ENCODE measurements at places on chromosomes 7 and 10.

DNA sequence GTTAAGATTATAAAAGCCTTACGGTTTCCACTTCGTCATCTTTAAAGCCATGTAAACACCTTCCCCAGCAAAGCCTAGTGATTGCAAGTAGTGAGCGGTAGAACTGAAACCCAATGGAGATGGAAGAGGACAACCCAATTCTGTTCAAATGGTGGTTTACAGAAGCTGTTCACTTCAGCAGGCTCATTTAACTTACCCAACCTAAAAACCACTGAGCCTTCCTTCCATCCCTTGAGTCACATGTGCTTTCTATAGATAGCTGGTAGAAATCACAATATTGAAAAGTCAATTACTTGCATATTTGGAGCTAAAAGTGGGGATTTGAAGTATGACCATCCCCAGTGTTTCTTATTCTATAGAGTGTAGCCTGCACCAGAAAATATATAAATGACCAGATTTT, 667.7 kb downstream of the SUGCT start:
- DNase-seq, result no peak

- no peak for DNase-seq
These were observed 6.7 kb downstream of the ZCCHC24 start for GRCh38 chr10:79438699-79439085.

- DNase-seq, result peak; percentile 50
These were observed 259.5 kb upstream of the VWC2 start for GRCh38 chr7:49513911-49514310.

GRCh38 chr7:107809179-107809578, 6.2 kb upstream of the SLC26A3 start:
- DNase-seq, result no peak

GRCh38 chr7:155610633-155611193, 33.7 kb upstream of the RBM33 start:
- DNase-seq, result no peak

GRCh38 chr10:78913219-78914059, 155.3 kb upstream of the ZMIZ1 start:
- peak; percentile 85 for DNase-seq

DNA sequence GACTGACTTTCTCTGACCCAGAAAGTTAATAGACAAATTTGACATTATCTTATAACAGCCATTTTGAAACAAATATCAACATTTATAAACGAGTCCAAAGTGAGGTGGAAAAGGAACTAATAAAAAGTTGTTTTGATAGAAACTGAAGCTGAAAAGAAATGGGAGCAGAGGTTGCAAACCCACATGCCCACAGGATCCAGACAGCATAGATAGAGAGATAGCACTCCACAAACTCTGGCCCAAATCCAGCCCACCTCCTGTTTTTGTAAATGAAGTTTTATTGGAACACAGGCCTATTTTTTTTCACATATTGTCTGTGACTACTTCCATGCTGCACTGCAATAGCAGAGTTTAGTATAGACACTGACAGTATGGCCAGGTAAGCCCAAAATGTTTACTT, 171.9 kb downstream of the PRKG1 start:
- DNase-seq, result no peak

DNA sequence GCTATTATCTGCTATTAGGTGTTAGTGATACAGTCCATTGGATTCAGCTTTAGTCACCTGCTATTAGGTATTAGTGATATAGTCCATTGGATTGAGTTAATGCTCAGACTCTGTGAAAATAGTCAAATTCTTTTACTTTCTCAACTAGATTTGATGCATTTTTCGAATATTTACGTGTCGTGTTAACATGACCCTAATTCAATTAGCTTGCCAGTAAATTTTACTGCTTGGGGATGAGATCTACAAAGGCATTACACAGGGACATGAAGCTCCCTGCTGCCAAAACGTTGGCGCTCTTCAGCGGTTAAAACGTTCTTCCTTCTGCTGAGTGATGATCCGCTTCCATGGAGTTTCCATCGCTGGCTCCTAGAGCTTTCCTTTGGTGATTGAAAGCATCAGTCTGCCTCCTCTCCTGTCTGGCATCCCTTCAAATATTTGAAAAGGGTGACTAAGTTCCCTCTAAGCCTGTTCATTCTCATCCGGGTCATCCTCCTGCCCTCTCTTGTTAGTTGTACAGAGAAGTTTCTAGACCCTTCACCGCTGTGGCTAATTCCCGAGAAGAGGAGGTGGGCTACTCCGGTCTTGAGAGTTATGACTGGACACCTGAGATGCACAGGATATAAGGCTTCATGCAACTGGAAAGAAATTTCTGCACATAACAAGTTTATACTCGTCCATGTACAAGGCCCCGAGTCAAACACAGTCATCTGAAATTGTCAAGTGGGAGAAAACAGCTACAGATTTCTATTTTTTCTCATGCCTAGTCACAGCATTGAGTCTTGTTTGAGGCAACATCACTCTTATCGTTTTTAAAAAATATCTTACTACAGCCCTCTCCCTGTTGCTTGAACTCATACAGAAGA, 254.0 kb downstream of the KLF6 start:
- DNase-seq, result no peak

DNA sequence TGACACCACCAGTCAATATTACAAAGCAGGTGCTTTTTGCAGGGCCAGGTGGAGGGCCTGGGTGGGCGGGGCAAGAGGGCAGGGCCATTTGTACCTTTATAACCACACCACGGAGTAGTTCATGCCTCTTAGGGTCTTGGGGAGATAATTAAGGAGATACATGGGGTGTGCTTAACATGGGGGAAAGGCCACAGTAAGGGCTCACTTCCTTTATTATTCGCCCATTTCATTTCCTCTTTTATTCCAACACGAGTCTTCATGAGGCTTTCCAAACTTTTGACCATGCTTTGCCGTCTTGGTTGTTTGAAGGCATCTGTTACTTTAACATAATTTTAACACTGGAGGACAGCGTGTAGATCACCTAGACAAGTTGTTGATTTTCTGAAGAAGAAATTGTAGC, 33.3 kb upstream of the LYZL2 start:
- DNase-seq, result no peak

Measured in kidney (tissue), 22 donors.